T-helper 2 cell (primary cell): ENCODE measurements at places on chromosomes 3 and 15.

- no peak for DNase-seq
Observed at GRCh38 chr3:170914690-170915089, 6.3 kb upstream of the EIF5A2 start.

- no peak for DNase-seq
Observed at GRCh38 chr3:183572935-183573334, 17.4 kb upstream of the KLHL6 start.

DNA sequence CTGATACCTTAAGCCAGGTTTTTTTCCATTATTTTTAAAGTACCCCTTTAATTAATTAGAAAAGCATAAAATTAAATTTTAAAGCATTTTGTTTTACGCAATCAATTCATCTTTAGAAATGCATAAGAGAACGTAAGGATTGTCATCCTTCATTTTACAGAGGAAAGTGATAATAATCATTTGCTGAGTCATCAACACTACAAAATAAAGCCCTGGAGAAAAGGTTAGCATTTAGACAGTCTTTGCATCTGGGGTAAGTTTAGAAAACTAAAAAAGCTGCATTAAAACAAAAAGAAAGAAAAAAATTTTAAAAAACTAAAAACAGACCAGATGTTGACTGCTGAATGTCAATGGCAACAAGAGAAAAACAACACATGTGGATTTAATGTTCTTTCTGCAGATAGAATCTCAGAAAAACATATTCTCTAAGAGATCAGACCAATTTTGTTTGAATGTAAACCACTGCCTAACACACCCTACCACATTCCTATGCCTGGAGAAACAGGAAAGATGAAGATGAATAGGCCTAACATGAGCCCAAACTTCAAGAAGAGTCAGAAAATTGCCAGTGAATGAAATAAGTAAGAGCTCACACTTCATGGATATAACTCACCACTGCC, 59.9 kb downstream of the SUCNR1 start:
- no peak for DNase-seq

GRCh38 chr3:146187334-146187950, 26.5 kb upstream of the PLOD2 start:
- DNase-seq: no peak

DNA sequence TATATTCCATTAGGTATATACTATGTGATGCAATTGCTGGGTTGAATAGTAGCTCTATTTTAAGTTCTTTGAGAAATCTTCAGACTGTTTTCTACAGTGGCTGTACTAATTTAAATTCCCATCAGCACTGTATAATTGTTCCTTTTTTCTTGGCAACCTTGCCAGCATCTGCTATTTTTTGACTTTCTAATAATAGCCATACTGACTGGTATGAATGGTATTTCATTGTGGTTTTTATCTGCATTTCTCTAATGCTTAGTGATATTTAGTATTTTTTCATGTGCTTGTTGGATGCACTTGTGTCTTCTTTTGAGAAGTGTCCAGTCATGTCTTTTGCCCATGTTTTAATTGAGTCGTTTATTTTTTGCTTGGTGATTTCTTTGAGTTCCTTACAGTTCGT, 145.1 kb upstream of the PLSCR5 start:
- DNase-seq: no peak

- DNase-seq: no peak
Observed at GRCh38 chr3:184177767-184178306, 3.2 kb downstream of the AP2M1 start.

GRCh38 chr3:33798113-33798417, 365 bp upstream of the PDCD6IP start:
- no peak for DNase-seq
